ENCODE measurements at places on chromosomes 5 and 9.
A peak's percentile ranks its signal among the peaks of the same experiment; 100 is the strongest.

DNA sequence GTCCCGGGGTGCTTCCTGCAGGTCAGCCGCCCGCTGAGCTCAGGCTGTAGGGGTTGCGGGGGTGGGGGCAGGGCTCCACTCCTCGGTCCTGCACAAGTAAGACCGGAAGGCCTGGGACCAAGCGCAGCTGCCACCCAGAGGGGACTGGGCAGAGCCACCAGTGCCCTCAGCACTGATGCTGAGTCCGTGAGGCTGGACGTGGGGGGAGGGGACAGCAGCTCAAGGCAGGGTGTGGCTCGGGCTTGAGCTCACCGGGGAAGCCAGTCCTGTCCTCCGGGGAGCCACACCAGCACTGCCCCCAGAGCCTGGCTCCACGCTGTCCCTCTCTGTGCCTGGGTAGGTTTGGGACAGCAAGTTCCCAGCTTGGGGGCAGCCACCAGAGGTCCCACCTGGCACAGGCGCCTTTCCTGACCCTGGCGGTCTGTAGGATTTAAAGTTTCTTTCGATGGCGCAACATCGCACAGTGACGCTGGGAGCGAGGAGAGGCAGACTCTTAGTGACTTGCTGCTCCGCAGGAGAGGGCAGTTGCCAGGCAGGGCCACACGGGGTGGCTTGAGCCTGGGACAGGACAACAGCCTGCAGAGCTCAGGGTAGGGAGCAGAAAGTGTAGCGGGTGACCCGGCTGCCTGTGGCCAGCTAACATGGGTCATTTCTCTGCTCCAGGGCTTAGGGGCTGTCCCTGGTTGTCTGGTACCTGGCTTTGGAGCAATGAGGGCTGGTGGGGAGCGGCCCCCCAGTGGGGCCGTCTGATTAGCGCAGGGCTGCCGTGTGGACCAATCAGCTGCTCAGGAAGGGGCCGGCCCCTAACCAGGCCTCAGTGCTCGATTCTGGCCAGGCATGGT, 5.7 kb downstream of the LCN1 start:
- no peak for DNase-seq

DNA sequence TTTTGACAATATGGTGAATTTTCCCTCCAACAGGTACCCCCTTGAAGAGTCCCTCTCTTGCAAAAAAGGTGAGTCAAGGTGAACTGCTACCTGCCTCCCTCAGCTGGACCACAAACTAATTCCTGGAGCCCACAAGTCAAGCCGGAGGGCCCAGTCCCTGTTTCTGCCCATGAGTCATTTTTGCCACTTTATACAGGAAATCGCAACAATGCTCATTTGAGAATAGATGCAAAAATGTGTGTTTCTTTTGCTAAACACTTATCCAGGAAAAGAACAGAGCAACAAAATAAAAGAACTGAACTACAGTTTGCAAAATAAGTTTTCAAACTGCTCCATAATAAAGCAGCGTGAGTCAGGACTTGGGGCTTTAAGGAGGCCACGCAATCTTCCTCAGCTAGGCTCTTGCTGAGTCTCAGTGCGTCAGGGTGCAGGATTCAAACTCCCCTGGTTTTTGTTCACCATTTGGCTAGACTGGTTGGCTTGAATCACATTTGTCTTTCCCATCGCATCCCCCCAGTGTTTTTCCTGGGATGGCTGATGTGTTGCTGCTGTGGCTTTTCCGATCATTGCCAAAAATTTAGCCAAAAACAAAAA, 102.7 kb downstream of the GOLPH3 start:
- DNase-seq = peak; percentile 57

GRCh38 chr9:69047371-69047770, 11.8 kb downstream of the FXN start:
- DNase-seq = no peak

DNA sequence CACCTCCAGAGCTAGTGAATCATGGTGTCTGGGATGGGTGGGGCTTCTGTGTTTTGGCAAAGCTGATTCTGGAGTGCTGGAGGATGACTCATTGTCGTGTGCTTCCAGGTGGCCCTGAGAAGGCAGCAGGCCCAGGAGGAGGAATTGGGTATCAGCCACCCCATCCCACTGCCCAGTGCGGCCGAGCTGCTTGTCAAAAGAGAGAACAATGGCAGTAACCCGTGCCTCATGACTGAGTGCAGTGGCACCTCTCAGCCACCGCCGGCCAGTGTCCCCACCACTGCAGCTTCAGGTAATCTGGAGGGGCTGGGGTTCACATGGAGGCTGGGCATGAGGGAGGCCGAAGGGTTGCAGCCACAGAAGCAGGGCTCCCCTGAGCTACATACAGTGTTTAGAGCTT, 5.4 kb downstream of the DMRT1 start:
- peak; percentile 69 for DNase-seq

DNA sequence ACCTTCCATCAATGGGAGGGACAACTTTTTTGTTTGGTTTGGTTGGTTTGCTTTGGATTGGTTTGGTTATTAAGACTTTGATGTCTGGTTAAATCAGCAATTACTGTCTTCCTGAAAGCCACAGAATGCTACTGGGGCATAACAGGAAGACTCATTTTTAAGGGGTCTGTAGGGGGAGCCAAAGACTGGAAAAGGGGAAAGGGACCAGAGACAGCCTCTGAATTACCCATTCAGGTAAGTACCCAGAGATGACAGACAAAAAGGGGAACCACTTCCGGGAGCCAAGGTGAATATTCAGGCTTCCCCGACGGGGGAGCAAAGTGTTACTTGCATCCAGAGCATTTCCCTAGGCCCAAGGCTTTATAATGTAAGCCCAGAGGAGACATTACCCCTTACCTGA, 4.6 kb upstream of the FEM1C start:
- DNase-seq = no peak

- DNase-seq = peak; percentile 24
Measured at GRCh38 chr9:23526806-23527205, 299.2 kb downstream of the ELAVL2 start.

GRCh38 chr5:51986733-51987132, 603.5 kb downstream of the ISL1 start:
- no peak for DNase-seq

DNA sequence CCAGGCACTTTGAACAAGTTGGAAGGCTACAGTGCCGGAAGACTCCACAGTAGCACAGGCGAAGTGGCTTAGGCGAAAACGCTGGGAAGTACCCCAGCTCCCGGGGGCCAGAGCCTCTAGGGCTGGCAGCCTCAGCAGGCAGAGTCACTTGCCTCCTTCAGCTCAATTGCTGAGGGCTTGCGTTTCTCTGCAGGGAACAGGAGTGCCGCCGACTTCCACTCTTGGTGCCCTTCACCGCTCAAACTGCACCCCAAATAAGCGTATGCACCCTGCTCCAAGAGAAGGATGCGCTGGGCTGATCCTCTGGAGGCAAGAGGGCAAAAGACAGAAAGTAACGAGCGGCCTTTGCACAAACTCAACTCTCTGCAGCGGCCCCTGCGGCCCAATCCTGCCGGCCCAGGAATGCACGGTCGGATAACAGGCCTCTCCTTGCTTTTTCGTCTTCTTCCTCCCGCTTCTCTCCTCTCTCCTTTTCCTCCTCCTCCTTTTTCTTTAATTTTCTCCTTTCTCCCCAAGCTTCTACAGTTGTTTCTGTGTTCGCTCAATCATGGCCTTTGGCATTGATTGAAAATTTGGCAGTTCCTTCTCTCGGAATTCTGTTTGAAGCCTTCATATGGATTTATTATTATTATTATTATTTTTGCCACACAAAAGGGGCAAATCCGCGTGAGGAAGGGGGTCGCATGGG, 1.1 kb upstream of the S1PR3 start:
- DNase-seq = no peak

GRCh38 chr9:127885508-127886281, 8.2 kb upstream of the AK1 start:
- no peak for DNase-seq

DNA sequence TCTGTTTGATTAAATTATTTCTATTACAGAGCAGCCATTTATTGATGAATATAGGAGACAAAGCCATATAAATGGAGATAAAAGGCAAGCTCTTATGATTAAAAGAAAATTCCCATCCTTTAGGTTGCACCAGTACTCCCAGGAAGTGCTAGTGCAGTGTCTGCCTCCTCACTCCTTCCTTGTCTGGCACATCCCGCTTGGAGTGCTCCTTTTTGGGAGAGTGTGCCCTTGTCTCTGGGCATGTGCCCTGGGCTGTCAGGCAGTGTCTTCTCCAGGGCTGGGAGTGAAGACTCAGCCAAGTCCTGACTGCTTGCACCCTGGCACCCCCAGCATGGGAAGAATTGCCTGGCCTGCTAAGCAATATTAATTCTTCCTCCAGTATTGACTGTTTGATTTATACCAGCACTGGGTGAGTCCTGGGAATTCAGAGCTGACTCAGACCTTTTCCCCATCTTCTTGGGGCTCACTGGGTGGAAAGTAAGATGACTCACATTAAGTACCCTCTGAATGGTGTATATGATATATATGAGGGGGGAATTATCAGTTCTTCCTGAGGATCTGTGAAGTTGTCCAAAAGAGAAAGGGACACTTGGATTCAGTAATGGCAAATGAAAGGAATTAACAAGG, 62.1 kb downstream of the ZSWIM6 start:
- DNase-seq = no peak

DNA sequence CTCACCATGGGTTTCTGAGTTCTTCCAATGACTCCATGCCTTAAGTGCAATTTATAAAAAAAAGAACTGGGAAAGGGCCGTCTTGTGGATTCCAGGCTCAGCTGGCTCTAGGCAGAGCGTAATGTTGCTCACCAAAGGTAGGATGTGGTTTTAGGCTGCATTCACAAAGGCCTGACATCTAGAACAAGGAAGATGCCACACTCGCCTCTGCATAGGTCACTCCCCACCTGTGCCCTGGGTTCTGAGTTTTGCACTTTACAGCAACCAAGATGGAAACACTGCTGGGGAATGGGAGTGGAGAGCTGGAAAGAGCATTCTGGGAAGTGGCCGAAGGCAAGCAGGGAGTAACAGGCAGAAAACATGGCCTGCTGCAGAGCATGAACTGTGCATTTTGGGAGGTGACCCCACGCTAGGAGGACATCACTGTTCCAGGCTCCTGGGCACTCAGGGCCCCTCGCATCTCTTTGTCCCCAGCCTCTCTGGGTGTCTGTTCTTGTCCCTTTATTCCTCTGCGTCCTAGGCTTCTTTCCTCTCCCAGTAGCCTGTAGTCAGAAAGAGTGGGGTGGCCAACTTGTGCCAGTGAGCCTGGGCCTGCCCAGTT, 12.3 kb downstream of the FCN2 start:
- no peak for DNase-seq

GRCh38 chr5:169934990-169935389, 45.3 kb downstream of the INSYN2B start:
- no peak for DNase-seq

DNA sequence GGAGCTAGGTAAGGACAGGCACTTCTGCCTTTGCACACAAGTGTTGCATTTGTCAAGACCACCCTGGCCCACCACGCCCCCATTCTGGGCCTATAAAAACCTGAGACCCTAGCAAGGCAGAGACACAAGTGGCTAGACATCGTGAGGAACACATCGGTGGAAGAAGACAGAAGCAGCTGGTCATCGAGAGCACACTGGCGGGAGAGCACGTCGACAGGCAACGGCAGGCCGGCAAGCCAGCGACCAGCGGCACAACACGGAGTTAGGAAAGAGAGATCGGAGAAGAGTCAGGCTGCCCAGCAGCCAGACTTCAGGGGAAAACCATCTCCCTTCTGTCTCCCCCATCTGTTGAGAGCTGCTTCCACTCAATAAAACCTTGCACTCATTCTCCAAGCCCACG, 76.1 kb downstream of the HRH2 start:
- DNase-seq = no peak

DNA sequence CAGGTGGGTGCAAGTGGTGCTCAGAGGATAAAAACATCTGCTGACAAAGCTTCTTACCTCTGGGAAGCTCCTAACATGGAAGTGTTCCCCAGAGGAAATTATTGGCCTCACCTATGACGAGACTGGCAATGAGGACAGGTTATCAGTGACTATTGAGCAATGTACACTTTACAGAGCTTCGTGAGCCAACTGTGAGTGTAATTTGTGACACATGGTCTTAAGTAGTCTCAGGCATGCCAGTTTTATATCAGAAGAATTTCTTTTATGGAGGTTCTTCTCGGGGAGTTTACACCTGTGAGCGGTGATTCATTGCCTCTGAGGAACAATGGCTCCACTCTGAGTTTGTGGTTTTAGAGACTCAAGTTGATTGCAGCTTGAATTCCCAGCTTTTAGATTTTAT, 11.3 kb downstream of the ANKDD1B start:
- peak; percentile 96 for DNase-seq

GRCh38 chr5:6457592-6457991, 8.9 kb downstream of the UBE2QL1 start:
- DNase-seq = no peak

GRCh38 chr5:176820937-176821336, 10.6 kb downstream of the UNC5A start:
- DNase-seq = peak; percentile 18

DNA sequence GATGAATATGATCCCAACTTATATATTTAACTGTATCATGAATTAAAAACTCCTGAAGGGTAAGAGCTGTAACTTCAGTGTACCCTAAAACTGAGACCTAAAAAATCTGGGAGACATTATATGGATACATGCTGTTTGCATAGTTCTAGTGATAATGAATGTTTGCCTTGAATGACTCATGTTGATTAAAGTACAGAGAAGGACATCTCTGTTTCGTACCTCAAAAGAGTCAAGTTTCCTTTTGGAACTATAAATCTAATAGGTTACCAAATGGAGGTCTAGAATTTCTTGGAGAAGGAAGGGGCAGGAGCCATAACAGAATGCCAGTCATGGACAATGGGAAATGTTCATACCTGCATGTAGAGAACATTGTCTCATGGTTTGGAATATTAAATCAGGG, 168.1 kb downstream of the SNCAIP start:
- DNase-seq = peak; percentile 14

- no peak for DNase-seq
Measured at GRCh38 chr9:87570000-87570908, 72.6 kb downstream of the DAPK1 start.

- DNase-seq = no peak
Measured at GRCh38 chr9:5478206-5478605, 27.9 kb downstream of the CD274 start.

- no peak for DNase-seq
Measured at GRCh38 chr9:131663288-131663687, 76.6 kb downstream of the RAPGEF1 start.

Data from epithelial cell of esophagus (primary cell).